ENCODE measurements at places on chromosomes 2 and 18. TPM values are rescaled to one million over a fixed set of nuclear protein-coding genes. Genes with fewer than 3 reads are reported as not detected.

- DNase-seq, result no peak
These were observed 63.7 kb upstream of the CYP26B1 start for GRCh38 chr2:72211350-72211749.

DNA sequence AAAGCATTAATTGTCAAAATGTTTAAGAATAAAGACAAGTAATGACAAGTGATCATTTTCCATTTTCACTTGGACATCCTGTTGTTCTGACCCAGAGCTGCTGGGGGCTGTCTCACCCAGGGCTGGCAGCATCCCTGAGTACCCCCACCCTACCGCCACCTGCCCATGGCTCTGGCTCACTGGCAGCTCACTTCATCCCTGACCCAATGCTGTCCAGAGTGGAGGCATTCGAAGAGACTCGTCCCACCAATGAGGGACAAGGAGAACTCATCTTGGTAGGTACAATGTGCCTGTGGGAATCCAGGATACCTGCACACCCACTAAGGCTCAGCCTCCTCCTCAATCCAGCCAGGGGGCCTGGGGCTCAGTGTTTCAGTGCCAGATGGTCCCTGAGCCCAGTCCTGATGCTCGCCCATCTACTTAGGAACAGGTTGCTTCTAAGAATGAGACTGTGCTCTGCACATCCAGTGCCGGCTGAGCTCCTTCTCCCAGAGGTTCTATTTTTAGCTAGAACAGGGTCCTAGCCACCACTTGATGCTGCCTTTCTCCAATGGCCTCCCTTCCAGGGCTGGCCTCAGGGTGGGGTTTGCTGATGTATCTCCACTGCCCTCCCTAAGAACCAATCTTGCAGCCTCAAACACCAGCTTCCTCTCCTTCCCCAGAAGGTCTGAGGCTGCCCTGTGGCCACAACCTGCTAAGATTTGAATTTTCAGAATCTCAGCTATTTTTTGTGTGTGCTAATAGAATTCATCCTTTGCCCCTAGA is 53.7 kb downstream of the ADD2 start:
- no peak for DNase-seq

DNA sequence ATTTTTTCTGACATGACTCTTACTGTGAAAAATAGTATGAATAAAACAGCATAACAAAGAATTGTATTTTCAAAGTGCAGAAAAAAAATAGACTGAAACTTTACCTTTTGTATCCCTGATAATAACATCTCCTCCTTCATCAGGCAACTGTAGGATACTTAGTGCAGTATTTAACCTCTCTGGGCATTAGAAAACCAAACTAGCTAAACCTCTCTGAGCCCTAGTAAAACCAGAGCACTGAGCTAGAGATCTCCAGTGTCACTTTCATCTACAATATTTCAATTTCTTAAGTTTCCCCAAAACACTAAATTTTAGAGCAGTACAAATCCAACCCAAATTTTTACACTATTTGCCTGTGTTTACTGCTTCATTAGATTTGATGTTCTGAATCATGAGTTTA is 594.0 kb upstream of the LINC00305 start:
- DNase-seq, result no peak

DNA sequence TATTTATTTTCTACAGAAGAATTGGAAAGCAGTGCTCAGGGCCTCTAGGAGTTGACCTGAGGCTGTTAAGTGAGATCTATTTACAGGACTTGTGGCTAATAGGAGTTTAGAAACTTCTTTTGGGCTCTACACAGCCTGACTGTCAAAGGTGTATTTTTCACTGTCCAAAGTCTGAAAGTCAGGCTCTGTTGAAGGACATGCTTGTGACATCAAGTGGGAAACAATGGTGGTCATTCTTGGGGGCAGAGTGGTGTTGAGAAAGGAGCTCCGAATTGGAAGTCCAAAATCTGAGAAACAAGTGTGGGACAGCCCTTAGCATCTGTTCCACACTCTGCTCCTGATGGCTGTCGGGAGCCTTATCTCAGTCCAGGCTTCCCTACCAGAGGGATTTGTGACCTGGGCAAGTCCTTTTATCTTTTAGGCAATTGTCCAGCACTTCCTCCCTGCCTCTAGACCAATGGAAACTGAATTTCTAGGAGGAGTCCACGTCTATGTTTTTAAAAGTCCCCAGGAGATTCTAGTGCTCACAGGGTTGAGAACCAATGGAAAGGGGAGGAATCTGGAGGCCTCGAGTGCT is 76.4 kb downstream of the LIPG start:
- DNase-seq, result no peak

- no peak for DNase-seq
These were observed at the start of gene ARHGAP28 for GRCh38 chr18:6729247-6730091. Gene ARHGAP28, plus strand, starts transcription at chr18:6729716. Its CDS starts 106 bp downstream, at chr18:6729822.

GRCh38 chr2:240643093-240643810 is 18.0 kb downstream of the GPR35 start:
- DNase-seq, result no peak

- DNase-seq, result no peak
These were observed 21.9 kb downstream of the CRACDL start for GRCh38 chr2:98913916-98914712.

- DNase-seq, result no peak
These were observed 113.7 kb downstream of the BARD1 start for GRCh38 chr2:214695789-214696188.

DNA sequence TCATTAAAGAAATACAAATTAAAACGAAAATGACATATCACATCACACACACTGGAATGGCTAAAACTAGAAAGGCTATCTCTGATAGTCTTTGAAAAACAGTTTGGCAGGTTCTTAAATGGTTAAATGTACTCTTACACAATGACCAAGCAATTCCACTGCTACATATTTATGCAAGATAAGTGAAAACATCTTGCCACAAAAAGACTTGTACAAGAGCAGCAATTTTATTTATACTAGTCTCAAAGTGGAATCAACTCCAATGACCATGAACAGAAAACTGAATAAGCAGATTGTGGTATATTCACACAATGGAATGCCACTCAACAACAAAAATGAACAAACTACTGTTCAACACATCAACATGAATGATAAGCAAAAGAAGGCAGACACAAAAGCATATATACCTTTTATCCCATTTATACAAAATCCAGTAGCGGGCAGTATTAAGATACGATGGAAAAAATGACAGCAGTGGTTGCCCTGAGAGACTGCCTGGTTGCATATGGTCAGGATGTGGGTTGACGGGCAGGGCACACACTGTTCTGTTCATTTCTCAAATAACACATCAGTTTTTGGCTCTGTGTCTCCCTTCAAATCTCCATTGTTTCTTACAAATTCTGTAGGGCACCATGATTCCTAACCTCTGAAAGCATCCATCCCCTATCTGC is 25.4 kb downstream of the SP100 start:
- peak; percentile 31 for DNase-seq

- no peak for DNase-seq
These were observed 16.1 kb downstream of the MROH2A start for GRCh38 chr2:233794128-233794658.

- no peak for DNase-seq
These were observed 166.9 kb downstream of the VWC2L start for GRCh38 chr2:214577769-214578168.

DNA sequence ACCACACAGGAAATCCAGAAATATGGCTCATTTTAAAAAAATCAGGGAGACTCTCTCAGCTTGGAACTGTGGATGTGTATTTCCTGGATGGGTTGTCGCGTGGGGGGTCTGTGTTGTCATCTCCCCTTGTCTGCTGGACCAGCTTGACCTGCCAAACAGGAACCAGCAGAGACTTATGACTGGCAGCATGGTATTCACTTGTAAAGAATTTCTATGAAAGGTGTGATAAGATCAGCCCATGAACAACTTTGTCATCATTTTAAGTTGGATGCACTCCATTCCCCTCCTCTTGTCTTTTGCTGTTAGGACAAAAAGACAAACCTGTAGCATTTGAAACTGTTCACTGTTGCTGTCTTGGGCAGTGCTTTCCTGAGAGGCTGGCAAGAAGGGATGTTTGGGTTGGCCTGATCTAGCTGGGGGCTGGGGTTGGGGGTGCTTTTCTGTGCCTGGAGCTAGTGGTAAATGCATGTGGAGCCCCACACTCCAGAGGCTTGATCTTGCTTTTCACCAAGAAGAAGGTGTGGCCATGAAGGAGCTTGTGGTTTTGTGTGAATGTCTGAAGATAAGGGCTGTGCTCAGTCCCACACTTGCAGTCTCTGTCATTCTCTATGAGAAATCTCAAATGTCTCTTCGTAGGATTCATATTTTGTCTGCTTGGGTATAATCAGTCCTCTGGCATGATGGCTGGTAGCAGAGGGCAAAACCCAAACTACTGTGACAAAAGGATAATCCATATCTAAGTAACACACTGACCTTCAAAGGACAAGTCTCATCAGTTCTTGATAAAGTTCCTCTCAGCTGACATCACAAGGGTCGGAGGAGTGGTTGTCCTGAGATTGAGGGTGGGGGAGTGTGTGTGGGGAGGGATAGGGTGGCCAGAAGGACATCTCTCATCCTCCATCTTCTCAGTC is 39.0 kb downstream of the RALB start:
- DNase-seq, result no peak

- DNase-seq, result no peak
These were observed 584.3 kb upstream of the PIK3C3 start for GRCh38 chr18:41370740-41371139.

- DNase-seq, result no peak
These were observed 1008.5 kb upstream of the FANCL start for GRCh38 chr2:59249441-59250306.

GRCh38 chr2:119218478-119219064 is 5.1 kb upstream of the STEAP3 start:
- no peak for DNase-seq

DNA sequence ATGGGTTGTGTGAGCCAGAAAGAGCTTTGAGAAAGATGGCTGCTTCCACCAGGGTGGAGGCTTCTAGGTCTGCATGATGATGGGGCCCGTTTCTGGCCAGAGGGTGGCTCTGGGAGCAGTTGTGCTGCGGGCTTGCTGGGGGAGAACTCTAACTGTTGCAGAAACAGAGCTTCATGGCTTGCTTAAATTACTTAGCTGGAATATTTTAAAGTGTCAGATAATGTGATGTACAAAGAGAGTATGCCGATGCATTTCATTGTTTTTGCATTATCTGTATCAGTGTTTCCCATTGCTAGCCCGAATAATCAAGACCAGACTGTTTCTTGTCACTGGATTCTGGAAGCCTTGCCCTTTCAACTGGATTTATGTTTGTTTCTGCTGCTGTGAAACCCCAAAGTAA is 6.3 kb upstream of the DRC1 start:
- DNase-seq, result no peak

DNA sequence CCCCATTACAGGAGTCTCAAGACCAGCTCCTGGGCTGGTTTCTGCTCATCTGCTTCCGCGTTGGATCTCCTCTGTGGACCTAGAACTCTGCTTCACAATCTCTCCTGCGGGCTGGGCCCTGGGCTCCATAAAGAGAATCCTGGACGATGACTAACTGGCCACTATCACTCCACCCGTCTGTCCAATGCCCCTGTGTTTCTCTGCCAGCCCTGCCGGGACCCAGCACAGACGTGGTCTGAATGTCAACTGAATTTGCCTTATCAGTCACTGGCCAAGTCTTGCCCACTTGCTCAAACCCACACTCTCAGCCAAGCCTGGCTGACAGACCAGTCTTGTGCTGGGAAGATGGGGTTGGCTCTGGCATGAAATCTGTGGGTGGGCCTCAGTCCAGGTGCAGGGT is 17.4 kb downstream of the KIF3C start:
- no peak for DNase-seq

DNA sequence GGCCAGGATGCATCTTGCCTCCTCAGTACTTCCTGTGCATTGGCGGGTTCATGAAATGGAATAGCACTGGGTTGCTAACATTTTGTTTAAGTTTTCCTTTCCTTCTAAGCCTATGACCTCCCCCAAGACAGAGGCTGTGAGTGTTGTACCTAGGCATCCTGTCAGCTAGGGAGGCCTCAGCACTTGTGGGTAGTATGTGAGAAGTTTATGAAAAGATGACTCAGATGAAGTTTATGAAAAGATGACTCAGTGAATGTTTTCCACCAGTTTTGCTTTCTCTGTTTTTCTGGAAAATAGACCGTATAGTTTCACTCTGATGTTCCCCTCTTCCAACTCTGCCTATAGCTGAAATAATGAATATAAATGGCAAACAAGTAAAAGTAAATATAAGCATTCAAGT is 412.9 kb downstream of the TMEM182 start:
- DNase-seq, result no peak

- DNase-seq, result no peak
These were observed 49.0 kb upstream of the MAP4K3 start for GRCh38 chr2:39486071-39486470.

DNA sequence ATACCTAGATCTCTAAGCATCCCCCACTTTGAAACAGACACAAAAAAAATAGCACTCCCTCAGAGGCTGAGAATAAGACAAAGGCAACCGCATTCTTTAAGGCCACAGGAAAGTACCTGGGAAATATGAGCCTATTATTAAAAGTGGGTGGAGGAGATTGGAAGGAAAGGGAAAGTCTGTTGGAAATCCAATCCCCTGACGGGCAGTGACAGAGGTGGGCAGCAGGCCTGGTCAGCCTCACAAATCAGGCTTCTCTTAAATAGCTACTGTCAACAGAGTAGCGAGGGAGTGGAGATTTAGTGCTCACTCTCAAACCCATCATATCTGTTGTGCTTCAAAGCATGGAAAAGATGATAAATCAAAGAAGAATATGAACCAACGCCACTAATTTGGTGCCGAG is 324.4 kb downstream of the ALK start:
- no peak for DNase-seq

- DNase-seq, result no peak
These were observed 698 bp upstream of the TMEM237 start for GRCh38 chr2:201644001-201644400.

GRCh38 chr2:73359915-73360697 is 25.5 kb upstream of the ALMS1 start:
- DNase-seq, result no peak

POTEI gene
- not detected for polyA plus RNA-seq

NGEF gene
- not detected for polyA plus RNA-seq

PNPT1 gene
- 21.3 TPM for polyA plus RNA-seq

IL1R1 gene
- not detected for polyA plus RNA-seq

ZNF804A gene
- polyA plus RNA-seq, result not detected

ARHGAP28 gene
- not detected for polyA plus RNA-seq

ZSWIM2 gene
- not detected for polyA plus RNA-seq

KCNK3 gene
- not detected for polyA plus RNA-seq

SMC6 gene
- polyA plus RNA-seq, result 8.7 TPM

XDH gene
- polyA plus RNA-seq, result not detected

CCL20 gene
- not detected for polyA plus RNA-seq

Data from naive thymus-derived CD8-positive, alpha-beta T cell (primary cell).